ENCODE measurements at places on chromosomes 3 and 15.

- no peak for DNase-seq
Observed at GRCh38 chr3:141385406-141386125, 17.3 kb downstream of the ZBTB38 start.

DNA sequence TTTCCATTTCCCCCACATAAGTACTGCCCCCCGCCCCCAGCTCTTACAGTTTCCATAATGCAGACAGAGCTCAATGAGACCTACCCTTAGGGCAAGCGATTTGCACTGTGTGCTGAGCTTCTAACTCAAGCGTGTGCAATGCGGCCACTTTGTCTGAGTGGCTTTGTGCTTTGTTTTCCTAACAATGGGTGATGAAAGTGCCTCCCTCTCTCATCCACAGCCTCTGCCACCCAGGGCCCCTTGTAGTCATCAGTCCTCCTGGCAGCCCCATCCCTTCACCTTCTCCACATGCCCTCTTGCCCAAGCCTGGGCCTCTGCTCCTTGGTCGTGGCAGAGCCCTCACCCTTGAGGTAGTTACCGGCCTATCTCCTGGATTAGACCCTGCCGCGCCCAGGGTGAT, 17.2 kb downstream of the DAPK2 start:
- DNase-seq: no peak

- no peak for DNase-seq
Observed at GRCh38 chr3:14641346-14641745, 10.2 kb upstream of the CCDC174 start.

DNA sequence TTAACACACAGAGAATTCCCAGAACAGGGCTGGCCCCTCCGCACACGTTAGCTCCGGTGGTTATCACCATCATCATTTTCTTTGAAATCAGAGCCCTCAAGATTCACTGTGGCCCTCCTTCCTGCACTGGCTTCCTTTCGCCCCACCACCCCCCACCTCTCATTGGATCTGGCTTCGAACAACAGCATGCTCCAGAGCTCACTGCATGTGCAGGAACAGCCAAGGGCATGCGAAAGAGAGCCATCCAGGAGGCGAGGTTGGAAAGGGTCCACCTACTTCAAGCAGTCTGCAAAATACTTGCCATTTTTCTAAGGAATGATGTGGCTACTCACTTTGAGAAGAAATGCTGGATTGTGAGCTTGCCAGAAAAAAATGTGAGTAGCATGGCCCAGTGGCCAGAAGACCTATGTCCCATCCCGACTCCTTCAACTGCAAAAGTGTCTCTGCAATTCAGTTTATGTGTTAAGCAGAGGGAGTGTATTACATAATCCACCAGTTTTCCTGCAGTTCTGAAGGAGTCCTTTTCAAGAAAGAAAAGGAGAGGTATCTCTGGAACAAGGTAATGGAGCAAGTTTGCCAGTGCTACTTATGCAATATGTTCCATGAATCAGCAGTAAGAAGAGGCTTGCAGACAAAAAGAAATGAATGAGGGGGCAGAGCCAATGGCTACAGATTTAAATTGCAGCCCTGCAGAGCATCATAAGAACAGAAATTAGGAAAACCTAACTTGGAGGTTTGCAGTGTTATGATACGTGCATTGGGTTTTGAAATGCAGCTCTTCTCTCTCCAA, 92.8 kb downstream of the OCA2 start:
- DNase-seq: no peak

DNA sequence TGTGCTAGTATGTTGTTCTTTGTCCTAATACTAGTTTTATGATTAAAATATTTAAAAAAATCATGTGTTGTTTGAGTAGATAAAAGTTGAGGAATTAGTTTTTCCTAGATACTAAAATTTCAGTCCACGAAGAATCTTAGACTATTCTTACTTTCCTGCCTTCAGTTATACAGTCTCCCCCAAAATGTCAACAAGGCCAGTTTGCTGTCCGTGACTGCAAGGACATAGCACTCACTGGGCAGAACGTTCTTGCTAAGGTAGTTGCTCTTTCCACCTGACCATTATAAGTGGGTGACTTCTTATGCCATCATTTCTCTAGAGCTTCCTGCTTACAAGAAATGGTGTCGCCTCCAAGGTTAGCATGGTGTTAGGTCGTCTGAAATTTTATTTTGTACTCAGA, 32.8 kb downstream of the KAT2B start:
- DNase-seq: no peak

DNA sequence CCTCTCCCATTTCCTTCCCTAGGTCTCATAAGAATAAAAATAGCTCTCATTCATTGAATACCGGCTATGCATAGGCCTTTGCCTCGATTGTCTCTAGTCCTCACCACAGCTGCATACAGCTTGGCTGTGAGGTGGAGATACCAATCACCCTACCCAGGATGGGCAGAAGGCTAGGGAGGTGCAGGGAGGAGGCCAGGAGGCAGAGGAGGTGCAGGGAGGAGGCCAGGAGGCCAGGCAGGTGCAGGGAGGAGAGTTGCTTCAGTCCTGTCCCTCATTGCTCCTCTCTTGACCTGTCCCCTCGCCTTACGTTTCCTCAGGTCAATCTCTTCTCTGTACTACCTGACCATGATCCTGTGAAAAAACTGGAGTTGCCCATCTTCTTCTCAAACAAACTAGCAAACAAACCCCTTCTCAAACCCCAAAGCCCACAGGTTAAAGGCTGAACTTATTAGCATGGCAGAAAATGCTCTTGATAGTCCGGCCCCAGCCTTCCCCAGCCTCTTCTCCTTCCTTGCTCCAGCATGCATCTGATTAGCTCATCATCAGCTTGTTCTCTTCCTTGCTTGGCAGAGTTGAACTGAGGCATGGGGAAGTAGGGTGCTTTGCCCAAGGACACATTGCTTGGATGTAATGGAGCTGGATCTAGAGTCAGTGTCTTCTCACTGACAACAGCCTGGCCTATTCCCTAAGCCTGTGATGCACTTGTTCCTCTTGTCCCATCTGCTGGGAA, 15.8 kb downstream of the PODXL2 start:
- no peak for DNase-seq

DNA sequence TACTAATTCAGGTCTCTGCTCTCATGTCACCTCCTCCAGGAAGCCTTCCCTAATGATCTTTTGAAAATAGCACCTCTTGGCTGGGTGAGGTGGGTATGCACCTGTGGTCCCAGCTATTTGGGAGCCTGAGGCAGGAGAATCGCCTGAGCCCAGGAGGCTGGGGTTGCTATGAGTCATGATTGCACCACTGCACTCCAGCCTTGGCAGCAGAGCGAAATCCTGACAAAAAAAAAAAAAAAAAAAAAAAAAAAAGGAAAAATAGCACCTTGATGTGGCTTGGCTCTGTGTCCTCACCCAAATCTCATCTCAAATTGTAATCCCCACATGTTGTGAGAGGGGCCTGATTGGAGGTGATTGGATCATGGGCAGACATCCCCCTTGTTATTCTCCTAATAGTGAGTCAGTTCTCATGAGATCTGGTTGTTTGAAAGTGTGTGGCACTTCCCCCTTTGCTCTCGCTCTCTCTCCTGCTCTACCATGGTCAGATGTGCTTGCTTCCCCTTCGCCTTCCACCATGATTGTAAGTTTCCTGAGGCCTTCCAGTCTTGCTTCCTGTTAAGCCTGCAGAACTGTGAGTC, 11.2 kb upstream of the RNU6-1 start:
- DNase-seq: no peak

- DNase-seq: no peak
Observed at GRCh38 chr15:98397419-98397818, 250.9 kb upstream of the IGF1R start.

DNA sequence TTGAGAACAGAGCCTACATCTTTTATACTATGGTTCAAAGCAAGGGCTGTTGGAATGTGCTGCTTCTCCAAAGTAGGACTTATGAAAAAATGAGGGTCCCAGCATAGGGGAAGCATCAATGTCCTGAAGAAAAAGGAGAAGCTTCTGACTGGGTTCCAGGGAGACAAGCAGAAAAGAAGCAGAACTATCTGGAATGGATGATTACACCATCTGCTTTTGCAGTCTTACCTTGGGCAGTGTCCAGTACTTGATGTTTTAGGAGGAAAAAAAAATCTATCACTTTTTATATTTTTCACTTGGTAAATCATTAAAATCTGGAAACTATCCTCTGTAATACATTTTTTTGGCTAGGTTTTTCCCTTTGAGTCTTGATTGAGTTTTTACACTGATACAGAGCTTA, 57.9 kb upstream of the DPH6 start:
- DNase-seq: no peak

GRCh38 chr3:152474585-152474984, 205.9 kb downstream of the MBNL1 start:
- peak; percentile 43 for DNase-seq

All from endothelial cell (in vitro differentiated cells).